ENCODE measurements at places on chromosomes 12 and 14.

DNA sequence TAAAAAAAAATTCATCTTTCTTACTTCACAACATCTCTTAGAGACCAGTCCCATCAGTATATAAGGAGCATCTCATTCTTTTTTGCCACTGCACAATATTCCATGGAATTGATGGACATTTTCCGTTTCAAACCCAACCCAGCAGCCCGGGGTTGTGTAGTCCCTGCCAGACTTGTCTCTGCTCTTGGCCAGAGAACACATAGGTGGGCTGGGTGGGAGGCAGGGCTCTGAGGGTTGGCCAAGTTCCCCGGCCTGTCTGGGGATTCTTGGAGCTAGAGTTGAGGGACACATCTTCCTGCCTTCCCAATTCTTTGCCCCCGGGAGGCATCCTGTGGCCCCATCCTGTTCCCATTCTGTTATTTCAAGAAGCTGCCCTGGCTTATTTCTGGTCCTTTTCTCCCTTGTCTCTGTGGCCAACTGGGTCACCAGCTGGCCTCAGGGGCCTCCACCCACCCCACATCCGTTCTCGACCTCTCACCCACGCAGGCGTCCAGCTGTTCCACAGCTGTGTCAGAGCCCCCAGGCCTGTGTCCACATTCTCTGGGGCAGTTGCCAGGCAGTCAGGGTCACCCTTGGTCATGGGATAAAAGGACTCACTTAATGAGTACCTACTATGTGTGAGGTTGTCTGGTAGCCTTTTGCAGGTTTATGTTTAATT is 52.0 kb upstream of the CCDC63 start:
- peaks cover 9% of the 10 kb centered on the region for H3K4me1 ChIP-seq
- no peaks in the 10 kb centered on the region for H3K36me3 ChIP-seq
- no peak overlapping the region for H3K4me3 ChIP-seq

GRCh38 chr12:121036810-121037326 is 2.2 kb downstream of the OASL start:
- H3K4me1 ChIP-seq: peaks cover 62% of the 10 kb centered on the region
- peak; percentile 77 for DNase-seq
- peak overlapping the region; percentile 94 for H3K27ac ChIP-seq
- peaks cover 3% of the 10 kb centered on the region for H3K36me3 ChIP-seq
- peak overlapping the region; percentile 80 for H3K4me3 ChIP-seq
- peaks cover 1% of the 10 kb centered on the region for H3K27me3 ChIP-seq

- no peak overlapping the region for H3K27ac ChIP-seq
- peaks cover 2% of the 10 kb centered on the region for H3K27me3 ChIP-seq
- H3K4me3 ChIP-seq: no peak overlapping the region
- no peaks in the 10 kb centered on the region for H3K4me1 ChIP-seq
- H3K36me3 ChIP-seq: no peaks in the 10 kb centered on the region
Measured at GRCh38 chr12:116656306-116656705, 81.6 kb downstream of the SPRING1 start.

- H3K27me3 ChIP-seq: no peaks in the 10 kb centered on the region
- H3K27ac ChIP-seq: no peak overlapping the region
- DNase-seq: no peak
- H3K4me3 ChIP-seq: no peak overlapping the region
Measured at GRCh38 chr14:104817930-104818713, 17.2 kb downstream of the ZBTB42 start.

GRCh38 chr12:42815068-42815467 is 225.5 kb upstream of the PRICKLE1 start:
- no peaks in the 10 kb centered on the region for H3K36me3 ChIP-seq
- H3K27ac ChIP-seq: no peak overlapping the region
- H3K4me1 ChIP-seq: no peaks in the 10 kb centered on the region
- no peaks in the 10 kb centered on the region for H3K27me3 ChIP-seq

- no peak for DNase-seq
- H3K27ac ChIP-seq: no peak overlapping the region
- H3K4me3 ChIP-seq: no peak overlapping the region
- H3K36me3 ChIP-seq: no peaks in the 10 kb centered on the region
- H3K27me3 ChIP-seq: no peaks in the 10 kb centered on the region
- H3K4me1 ChIP-seq: no peaks in the 10 kb centered on the region
Measured at GRCh38 chr12:125509195-125509594, 444.0 kb downstream of the AACS start.

- H3K27me3 ChIP-seq: peaks cover 29% of the 10 kb centered on the region
- DNase-seq: no peak
- no peak overlapping the region for H3K4me3 ChIP-seq
- no peaks in the 10 kb centered on the region for H3K36me3 ChIP-seq
Measured at GRCh38 chr12:48969160-48969771, 2.3 kb downstream of the WNT10B start.

GRCh38 chr12:122123051-122123760 is 44.6 kb downstream of the MLXIP start:
- no peaks in the 10 kb centered on the region for H3K36me3 ChIP-seq
- H3K27ac ChIP-seq: peak overlapping the region; percentile 61
- H3K4me1 ChIP-seq: peaks cover 42% of the 10 kb centered on the region
- H3K4me3 ChIP-seq: no peak overlapping the region

DNA sequence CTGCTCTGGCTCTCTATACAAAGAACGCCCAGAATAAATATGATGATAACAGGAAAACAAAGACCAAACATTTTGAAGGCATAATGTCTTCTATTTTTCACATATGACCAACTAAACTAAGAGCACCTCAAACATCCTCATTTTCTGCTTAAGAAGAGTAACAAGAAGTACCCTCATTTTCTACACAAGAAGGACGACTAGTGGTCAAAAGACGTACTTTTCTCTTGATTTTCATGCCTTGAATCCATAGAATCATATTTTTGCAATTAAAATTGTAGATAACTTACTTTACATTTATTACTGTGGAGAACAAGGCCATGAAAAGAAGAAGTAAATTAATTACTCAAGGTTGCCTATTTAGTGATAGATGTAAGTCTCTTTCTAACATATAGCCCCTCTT is 358.6 kb downstream of the DUSP6 start:
- peaks cover 17% of the 10 kb centered on the region for H3K27me3 ChIP-seq
- H3K36me3 ChIP-seq: no peaks in the 10 kb centered on the region
- DNase-seq: no peak

DNA sequence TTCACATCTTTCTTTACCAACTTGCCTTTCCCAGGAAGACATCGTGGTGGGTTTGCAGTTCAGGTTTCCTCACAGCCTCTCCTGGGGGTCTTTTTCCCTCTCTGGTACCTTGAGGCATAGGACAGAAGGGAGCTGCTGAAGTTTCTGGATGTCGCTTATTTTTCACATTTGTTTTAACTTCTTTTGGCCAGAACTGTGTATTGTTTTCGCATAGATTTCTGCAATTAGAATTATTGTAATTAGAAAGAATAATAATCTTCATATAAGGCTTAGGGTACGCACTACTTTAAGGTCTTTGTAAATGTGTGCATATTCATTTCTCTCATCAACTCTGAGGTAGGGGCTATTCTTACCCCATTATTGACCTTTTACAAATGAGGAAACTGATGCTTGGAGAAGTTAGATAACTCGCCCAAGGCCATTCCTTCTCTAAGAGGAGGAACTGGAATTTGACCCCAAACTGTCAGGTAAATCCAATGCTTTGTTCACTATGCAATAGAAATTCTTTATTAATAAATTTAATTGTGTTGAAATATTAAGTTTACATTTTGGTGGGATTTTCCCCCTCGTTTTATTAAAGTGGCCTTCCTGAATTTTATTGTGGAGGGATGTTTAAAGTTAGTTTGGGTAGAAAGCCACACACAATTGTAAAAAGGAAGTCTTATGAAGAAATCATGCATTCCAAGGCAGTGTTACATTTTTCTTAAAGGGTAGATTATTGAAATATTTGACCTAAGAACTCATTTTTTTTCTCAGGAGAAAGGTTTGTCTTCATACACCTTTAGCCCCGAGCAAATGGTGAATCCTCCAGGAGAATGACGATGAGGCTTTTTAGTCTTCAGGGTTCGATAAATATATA is 12.1 kb upstream of the SLC38A2 start:
- H3K4me3 ChIP-seq: peak overlapping the region; percentile 89
- H3K27ac ChIP-seq: peak overlapping the region; percentile 94
- no peak for DNase-seq
- peaks cover 9% of the 10 kb centered on the region for H3K36me3 ChIP-seq
- H3K27me3 ChIP-seq: no peaks in the 10 kb centered on the region

DNA sequence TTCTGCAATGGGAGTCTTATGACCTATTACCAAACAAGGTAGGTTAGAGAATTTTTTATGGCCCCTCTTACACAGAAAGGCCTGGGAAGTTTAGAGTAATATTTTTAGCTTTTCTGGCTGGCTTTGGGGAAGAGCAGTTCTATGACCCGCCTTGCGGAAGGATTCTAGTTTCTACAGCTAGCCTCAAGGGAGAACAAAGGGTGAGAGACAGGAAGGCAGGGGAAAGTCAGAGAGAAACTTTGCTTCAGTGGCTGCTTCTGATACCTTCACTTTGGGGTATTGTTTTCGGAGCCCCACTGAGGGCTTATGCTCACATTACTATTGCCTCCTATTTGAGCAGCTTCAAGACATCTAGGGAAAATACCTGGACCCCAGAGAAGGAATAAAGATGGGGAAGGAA is 80.7 kb upstream of the NUDT4 start:
- DNase-seq: no peak
- H3K4me1 ChIP-seq: peaks cover 4% of the 10 kb centered on the region
- H3K27ac ChIP-seq: no peak overlapping the region
- H3K36me3 ChIP-seq: no peaks in the 10 kb centered on the region
- H3K27me3 ChIP-seq: no peaks in the 10 kb centered on the region

- H3K27ac ChIP-seq: no peak overlapping the region
- H3K4me1 ChIP-seq: no peaks in the 10 kb centered on the region
- DNase-seq: no peak
- no peaks in the 10 kb centered on the region for H3K36me3 ChIP-seq
- no peak overlapping the region for H3K4me3 ChIP-seq
Measured at GRCh38 chr12:109693653-109694600, 19.7 kb upstream of the FAM222A start.

GRCh38 chr12:76455582-76456345 is 103.8 kb downstream of the OSBPL8 start:
- no peaks in the 10 kb centered on the region for H3K27me3 ChIP-seq
- H3K36me3 ChIP-seq: peaks cover 5% of the 10 kb centered on the region
- H3K4me1 ChIP-seq: peaks cover 22% of the 10 kb centered on the region
- H3K27ac ChIP-seq: peak overlapping the region; percentile 27
- peak; percentile 43 for DNase-seq
- no peak overlapping the region for H3K4me3 ChIP-seq

GRCh38 chr12:60052483-60052882 is 456.7 kb downstream of the SLC16A7 start:
- H3K27ac ChIP-seq: no peak overlapping the region
- no peaks in the 10 kb centered on the region for H3K36me3 ChIP-seq

DNA sequence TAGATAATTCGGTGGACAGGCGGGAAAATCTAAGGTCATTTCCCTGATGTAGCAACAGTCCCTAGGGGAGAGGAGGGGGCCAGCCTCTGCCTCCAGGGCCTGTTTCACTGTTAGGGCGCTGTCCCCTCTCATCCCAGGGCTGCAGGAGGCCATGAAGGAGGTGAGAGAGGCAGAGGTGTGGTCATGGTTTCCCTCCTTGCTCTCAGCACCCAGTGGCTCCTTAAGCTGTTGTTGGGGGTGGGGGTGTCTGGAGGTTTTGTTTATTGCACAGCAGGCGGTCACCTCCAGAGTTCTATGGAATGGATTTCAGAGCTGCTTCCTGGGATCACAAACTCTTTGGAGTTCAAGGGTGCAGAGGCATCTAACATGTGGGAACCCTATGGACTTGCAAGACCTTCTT is 212.5 kb upstream of the RTL1 start:
- H3K4me3 ChIP-seq: no peak overlapping the region
- DNase-seq: no peak
- H3K36me3 ChIP-seq: no peaks in the 10 kb centered on the region
- peaks cover 12% of the 10 kb centered on the region for H3K4me1 ChIP-seq
- H3K27ac ChIP-seq: no peak overlapping the region

GRCh38 chr12:56541631-56542030 is 20.0 kb downstream of the RBMS2 start:
- no peak overlapping the region for H3K4me3 ChIP-seq
- no peaks in the 10 kb centered on the region for H3K4me1 ChIP-seq
- no peaks in the 10 kb centered on the region for H3K36me3 ChIP-seq
- no peaks in the 10 kb centered on the region for H3K27me3 ChIP-seq
- no peak for DNase-seq
- H3K27ac ChIP-seq: no peak overlapping the region

GRCh38 chr12:17348311-17348710 is 741.7 kb downstream of the RERGL start:
- H3K27ac ChIP-seq: no peak overlapping the region
- DNase-seq: no peak
- H3K27me3 ChIP-seq: no peaks in the 10 kb centered on the region
- H3K4me3 ChIP-seq: no peak overlapping the region
- H3K4me1 ChIP-seq: no peaks in the 10 kb centered on the region

DNA sequence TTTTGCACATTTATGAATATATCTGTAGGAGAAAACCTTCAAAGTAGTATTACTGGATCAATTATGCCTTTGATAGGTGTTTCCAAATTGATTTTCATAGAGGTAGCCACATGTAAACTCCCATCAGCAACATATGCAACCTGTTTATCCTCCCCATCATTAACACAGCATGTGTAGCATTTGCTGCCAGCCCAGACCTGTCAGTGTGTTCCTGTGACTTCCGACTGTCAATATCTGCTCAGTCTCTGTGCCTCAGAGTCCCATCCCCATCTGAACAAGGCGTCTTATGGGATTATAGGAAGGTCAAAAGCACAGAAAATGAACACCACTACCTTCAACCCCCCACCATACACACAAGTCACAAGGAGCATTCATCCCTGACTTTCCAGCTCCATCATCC is 9.5 kb upstream of the CAPRIN2 start:
- H3K36me3 ChIP-seq: peaks cover 4% of the 10 kb centered on the region
- H3K27ac ChIP-seq: no peak overlapping the region
- H3K27me3 ChIP-seq: peaks cover 3% of the 10 kb centered on the region
- H3K4me1 ChIP-seq: no peaks in the 10 kb centered on the region

- H3K27me3 ChIP-seq: no peaks in the 10 kb centered on the region
- no peak for DNase-seq
- H3K4me1 ChIP-seq: peaks cover 23% of the 10 kb centered on the region
- H3K36me3 ChIP-seq: no peaks in the 10 kb centered on the region
- H3K27ac ChIP-seq: peak overlapping the region; percentile 2
- H3K4me3 ChIP-seq: no peak overlapping the region
Measured at GRCh38 chr12:122127839-122128238, 46.2 kb downstream of the IL31 start.

GRCh38 chr14:64711039-64711438 is 6.8 kb downstream of the PLEKHG3 start:
- no peak overlapping the region for H3K4me3 ChIP-seq
- H3K27ac ChIP-seq: no peak overlapping the region
- DNase-seq: no peak
- H3K36me3 ChIP-seq: no peaks in the 10 kb centered on the region

- no peaks in the 10 kb centered on the region for H3K36me3 ChIP-seq
- no peak overlapping the region for H3K27ac ChIP-seq
- DNase-seq: peak; percentile 85
- peaks cover 5% of the 10 kb centered on the region for H3K4me1 ChIP-seq
- peaks cover 2% of the 10 kb centered on the region for H3K27me3 ChIP-seq
Measured at GRCh38 chr12:54603173-54603814, 14.8 kb upstream of the PPP1R1A start.

GRCh38 chr12:42534184-42534838 is 55.2 kb downstream of the PRICKLE1 start:
- DNase-seq: no peak
- H3K4me1 ChIP-seq: no peaks in the 10 kb centered on the region
- H3K36me3 ChIP-seq: no peaks in the 10 kb centered on the region
- no peak overlapping the region for H3K4me3 ChIP-seq

- peaks cover 4% of the 10 kb centered on the region for H3K27me3 ChIP-seq
- peaks cover 4% of the 10 kb centered on the region for H3K4me1 ChIP-seq
- no peak overlapping the region for H3K4me3 ChIP-seq
- no peaks in the 10 kb centered on the region for H3K36me3 ChIP-seq
Measured at GRCh38 chr12:105570944-105571343, 240.5 kb downstream of the C12orf75 start.
